ENCODE measurements at places on chromosomes 6 and 20.
A peak's percentile ranks its signal among the peaks of the same experiment; 100 is the strongest.

DNA sequence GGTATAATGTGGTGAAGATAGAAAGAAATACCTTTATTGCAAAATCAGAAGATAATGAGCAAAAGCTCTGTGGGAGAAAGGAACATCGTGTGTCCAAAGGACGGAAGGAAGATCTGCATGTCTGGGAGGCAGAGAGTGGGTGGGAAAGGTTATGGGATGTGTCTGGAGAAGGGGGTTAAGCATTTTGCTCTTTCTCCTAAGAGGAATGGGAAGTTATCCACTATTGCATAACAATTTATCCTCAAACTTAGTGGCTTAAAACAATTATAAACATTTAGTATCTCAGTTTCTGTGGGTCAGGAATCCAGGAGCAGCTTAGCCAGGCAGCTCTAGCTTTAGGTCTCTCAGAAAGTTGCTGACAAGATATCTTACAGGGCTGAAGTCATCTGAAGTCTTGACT, 229.1 kb upstream of the CITED2 start:
- DNase-seq: no peak

- DNase-seq: no peak
Measured at GRCh38 chr20:63956664-63957003, 418 bp upstream of the UCKL1 start.

DNA sequence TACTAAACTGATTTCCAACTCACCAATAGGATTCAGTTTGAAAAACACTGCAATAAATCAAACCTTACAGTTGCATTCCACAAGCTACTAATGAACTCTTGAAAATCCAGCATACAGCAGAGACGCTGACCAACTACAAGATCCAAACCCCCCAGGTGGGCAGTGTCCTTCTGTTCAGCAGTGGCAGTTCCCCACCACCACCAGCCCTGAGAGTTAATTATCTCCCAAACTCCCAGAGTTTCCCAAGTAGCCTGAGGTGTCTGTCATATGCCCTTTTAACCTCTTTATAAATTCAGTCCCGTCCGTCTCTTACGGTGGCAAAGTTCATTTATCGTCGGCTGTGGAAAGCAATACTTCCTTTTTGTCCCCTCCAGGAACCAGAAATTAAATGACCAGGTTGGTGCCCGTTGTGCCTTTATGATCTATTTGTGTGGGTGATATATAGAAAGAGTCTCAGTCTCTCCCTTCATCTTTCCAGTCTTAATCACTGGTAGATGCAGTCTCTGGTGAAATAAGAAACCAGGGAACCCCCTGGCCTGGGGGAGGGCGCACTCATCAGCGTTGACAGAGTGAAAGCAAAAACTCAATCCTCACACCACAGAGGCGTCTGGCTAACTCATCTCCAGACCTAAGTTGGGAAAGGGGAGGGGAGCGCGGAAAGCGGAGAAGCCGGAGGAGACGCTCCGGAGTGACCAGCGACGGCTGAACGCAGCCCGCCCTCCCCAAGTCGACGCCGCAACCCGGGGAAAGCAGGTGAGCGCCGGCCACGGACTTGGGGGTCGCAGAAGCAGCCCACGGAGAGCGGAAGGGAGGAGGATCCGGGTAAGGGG, 717 bp downstream of the MRPL14 start:
- no peak for DNase-seq

DNA sequence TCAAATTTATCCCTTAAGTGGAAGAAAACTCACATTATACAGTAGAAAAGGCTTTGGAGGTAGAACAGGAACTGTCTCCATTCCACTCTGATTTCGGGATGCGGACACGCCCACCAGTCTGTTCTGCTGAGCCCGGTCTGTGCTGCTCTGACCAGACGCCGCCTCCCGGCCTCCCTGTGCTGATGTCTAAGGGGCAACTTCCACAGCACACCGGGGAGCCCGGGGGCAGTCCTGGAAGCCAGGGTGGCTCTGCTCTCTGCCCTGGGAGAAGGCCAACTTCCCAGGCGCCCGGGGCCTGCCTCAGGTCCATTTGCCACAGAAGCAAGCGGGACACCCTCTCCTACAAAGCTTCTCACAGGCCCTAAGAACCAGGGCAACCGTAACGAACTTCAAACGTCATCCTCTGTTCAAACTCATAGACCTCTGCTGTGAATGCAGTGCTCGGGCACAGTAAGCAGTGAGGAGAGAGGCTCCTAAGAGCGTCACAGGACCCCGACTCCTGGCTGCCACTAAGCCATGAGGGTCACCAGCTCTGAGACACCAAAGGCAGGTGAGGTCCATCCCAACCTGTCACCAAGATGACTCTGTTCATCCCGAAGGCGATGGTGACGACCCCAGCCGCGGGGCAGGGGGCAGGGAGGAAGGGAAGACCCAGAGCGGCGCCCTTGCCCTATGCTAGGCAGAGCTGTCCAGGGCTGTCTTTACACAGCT, 5.6 kb downstream of the TAF4 start:
- DNase-seq: no peak

- DNase-seq: no peak
Measured at GRCh38 chr20:39829256-39829655, 859.8 kb downstream of the MAFB start.

- no peak for DNase-seq
Measured at GRCh38 chr6:77447254-77447653, 16.0 kb downstream of the HTR1B start.

- no peak for DNase-seq
Measured at GRCh38 chr6:43904311-43905123, 134.5 kb downstream of the VEGFA start.

GRCh38 chr20:48205281-48205782, 420.1 kb upstream of the SULF2 start:
- DNase-seq: no peak

GRCh38 chr6:163348789-163349680, 65.5 kb upstream of the QKI start:
- DNase-seq: no peak

DNA sequence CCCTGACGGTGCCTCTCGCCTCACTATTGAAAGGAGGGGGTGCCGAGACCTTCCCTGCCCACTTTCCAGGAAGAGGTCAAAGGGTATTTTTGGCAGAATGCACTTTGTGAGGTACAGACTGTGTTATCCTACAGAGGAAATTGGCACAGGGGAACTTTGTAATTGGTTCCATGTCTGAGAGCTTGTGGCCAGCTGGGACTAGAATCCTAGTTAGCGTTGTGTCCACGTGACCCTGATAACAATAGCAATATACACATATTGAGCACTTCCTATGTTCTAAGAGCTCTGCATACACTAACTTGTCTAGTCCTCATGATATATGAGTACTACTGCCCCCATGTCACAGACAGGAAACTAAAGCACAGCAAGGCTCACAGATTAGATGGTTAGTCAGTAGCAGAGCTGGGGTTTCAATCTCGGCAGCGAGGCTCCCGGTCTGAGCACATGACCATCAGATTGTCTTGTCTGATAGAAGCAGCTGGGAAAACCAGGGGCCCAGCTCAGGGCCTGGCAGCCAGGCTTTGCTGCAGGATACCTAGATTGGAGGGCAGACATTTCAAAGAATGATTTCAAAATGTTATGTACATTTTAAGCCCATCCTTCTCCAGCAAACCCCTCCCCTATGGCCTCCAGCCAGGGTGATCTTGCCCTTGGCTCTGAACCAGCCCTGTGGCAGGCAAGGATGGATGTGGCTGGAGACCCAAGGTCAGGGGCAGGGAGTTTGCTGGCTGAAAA, 1.4 kb downstream of the MAPK13 start:
- no peak for DNase-seq

GRCh38 chr20:49326026-49326425, 48.2 kb upstream of the ZNFX1 start:
- DNase-seq: peak; percentile 63

DNA sequence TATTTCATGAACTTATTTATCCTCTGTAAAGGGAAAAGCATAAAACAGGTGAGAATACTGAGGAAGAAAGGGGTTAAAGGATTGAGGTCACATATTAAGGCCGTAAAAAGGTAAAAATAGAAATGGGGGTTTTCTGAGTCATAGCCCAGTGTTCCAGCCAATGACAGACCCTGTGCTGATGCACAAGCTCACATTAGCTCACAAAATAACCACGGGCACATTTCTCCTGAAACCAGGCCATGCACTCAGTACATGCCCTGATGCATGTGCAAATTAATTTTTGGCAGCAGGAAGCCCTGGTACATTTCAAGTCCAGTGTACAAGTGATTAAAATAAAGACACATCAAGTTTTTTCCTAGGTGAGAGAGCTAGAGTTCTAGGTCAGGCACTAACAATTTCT, 194.4 kb downstream of the TMEM200A start:
- no peak for DNase-seq

GRCh38 chr6:14783594-14783993, 462.3 kb upstream of the JARID2 start:
- DNase-seq: no peak

- DNase-seq: no peak
Measured at GRCh38 chr6:113623129-113623528, 234.0 kb upstream of the MARCKS start.

DNA sequence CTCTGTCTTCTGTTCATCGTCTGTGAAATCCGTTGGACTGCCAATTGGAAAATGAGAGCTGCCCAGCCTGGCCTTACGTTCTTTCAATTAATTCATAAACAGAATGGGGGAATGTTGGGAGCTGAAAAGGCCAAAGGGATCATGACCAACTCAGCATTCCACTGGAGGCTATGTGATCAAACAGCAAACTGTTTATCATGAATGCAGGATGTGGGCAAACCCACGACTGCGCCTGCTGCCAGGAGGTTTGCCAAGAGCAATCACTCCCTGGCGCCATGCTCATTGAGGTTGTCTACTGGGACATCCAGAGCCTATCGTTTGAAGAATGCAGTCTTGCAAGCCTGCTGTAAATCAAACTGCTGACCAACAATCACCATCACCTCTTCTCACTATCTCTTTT, 9.3 kb upstream of the FKBP1A start:
- DNase-seq: peak; percentile 61

GRCh38 chr6:135114355-135115145, 59.9 kb upstream of the HBS1L start:
- no peak for DNase-seq

GRCh38 chr6:140063021-140063399, 688.6 kb upstream of the CITED2 start:
- DNase-seq: no peak

- no peak for DNase-seq
Measured at GRCh38 chr20:49690899-49691620, 22.6 kb downstream of the B4GALT5 start.

DNA sequence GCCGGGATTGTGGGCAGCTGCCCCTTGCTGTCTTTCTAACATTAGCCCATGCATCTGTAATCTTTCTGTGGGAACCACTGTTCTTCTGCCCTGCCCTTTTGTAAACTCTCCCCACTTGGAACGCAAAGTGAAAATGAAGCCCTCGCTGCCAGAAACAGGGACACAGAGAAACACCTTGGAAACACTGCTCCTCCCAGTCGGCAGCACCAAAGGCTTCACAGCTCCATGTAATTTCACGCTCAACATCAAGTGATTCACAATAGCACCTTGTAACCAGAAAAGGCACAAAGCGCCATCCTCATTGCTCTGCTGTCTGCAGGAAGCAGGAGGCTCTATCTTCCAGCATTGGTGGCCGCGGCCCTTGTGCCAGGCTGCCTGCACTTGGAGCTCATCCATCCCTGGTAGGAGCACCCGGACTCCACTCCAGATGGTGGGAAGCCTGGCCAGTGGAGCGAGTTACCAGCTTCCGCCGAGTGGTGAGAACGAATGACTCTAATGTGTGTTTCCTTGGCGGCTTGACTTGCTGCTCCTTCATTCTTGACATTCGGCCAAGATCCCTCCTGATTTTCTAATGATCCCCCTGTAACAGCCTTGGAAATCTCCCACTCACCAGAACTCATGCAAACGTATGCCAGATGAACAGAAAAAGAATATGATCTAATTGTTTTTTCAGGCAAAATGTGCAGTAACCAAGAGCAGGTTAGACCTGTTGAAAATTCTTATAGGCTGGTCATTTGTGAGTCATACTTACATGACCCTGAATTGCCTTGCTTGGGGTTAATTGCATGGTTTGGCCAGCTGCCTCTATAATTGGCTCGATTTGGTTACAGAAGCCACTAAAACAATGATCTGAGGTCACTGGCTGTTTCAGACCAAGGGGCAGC, 169.1 kb upstream of the CDYL start:
- DNase-seq: peak; percentile 78

GRCh38 chr6:164195278-164195941, 780.9 kb downstream of the QKI start:
- DNase-seq: no peak

- no peak for DNase-seq
Measured at GRCh38 chr20:20665606-20666332, 46.7 kb downstream of the RALGAPA2 start.

DNA sequence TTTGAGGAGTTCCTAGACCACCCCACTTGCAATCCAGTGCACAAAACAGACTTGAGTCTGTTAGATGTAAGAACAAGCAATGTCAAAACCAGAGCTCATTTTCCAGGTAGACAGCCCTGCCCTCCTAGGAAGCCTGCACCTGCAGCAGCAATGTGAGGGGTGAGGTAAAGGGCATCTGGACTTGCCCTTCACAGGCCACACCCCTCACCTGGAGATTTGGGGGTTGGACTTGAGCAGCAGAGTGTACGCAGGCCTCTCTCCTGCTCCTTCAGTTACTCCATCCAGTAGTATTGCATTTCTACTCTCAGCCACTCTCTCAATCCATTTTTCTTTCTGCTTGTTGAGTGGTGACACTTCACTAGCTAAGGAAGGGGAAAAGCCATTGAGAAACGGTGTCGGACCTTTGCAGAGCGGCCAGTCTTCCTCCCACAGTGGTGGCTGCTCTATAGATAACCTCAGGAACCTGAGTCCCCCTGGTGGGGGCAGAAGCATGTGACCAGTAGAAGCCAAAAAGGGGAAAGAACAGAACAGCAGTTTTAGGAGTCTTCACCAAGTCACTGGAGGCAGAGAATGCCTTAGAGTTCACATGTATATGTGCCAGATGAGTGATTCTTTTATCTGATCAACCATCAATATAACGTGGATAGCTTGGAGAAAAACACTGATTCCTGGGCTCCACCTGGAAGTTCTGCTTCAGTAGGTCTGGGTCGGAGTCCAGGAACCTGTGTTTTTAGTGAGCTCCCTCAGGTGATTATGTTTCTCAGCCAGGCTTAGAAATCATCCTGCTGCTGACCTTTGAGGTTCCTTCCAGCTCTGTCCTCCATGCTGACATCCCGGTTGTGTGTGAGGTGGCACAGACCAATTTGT, 28.0 kb downstream of the ARFGEF2 start:
- DNase-seq: no peak

DNA sequence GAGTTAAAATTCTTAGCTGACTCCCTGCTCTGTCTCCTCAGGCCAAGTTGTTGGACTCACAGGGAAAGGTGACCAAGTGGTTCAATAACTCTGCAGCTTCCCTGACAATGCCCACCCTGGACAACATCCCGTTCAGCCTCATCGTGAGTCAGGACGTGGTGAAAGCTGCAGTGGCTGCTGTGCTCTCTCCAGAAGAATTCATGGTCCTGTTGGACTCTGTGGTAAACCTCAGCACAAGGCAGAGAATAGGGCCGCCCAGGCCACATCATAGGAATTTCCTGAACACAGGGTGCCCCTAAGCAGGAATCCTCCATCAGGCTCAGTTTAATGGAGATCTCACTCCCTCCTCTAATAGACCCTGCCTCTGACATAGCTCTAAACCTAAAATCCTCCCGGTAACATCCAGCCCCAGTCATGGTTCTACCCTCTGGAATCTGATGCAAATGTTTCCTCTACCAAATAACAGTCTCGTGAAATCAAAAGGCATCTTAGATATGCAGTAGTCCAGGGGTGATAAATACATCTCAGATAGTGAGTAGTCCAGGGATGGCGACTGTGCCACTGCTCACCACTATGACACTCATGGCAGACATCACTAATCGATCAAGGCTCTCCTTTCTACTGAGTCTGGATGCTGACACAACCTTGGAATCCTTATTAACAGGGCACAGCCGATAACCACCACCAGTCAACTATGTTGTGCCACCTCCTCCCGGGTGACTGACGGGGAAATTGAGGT, 18.3 kb downstream of the BPIFB1 start:
- peak; percentile 48 for DNase-seq
